Heart right ventricle (tissue), 16 donors: ENCODE measurements at places on chromosomes 7 and 10. TPM values are rescaled to one million over a fixed set of nuclear protein-coding genes. Genes with fewer than 3 reads are reported as not detected.
A peak's percentile ranks its signal among the peaks of the same experiment; 100 is the strongest.

The ATRNL1 gene
- total RNA-seq, result 9.2 TPM

The PDE6C gene
- not detected for total RNA-seq

DNA sequence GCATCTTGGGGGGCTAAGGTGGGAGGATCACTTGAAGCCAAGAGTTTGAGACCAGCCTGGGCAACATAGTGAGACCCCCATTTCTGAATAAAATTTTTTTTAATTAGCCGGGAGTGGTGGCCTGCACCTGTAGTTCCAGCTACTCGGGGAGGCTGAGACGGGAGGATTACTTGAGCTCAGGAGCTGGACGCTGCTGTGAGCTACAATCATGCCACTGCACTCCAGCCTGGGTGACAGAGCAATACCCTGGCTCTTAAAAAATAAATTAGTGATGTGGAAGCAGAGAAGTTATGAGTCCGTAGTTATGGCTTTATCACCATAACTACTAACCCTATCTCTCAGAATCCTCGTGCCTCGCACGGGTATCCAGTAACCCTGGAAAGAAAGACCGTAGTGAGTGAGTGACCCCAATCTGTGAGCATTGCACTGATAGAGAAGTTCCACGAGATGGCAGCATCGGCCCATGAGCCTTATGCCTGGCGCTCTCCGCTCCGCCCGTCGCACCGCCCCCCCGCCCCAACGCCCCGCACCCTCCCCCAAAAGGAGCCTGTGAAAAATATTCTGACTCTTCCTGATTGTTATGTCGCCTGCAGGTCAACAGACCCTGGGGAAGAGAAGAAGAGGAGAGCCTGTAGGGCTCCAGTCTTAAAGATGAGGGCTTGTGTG lies 4.9 kb upstream of the SLC29A3 start:
- DNase-seq, result peak; percentile 48

- DNase-seq, result no peak
Measured at GRCh38 chr7:50119815-50120637, 27.0 kb upstream of the ZPBP start.

DNA sequence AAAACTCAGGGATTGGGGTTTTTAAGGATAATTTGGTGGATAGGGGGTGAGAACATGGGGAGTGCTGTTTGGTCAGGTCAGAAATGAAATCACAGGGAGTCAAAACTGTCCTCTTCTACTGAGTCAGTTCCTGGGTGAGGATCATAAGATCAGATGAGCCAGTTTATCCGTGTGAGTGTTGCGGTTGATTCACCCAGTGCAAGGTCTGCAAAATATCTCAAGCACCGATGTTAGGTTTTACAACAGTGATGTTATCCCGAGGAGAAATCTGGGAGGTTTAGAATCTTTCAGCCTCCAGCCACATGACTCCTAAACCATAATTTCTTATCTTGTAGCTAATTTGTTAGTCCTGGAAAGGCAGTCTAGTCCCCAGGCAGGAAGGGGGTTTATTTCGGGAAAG lies 31.7 kb upstream of the AGR2 start:
- no peak for DNase-seq

DNA sequence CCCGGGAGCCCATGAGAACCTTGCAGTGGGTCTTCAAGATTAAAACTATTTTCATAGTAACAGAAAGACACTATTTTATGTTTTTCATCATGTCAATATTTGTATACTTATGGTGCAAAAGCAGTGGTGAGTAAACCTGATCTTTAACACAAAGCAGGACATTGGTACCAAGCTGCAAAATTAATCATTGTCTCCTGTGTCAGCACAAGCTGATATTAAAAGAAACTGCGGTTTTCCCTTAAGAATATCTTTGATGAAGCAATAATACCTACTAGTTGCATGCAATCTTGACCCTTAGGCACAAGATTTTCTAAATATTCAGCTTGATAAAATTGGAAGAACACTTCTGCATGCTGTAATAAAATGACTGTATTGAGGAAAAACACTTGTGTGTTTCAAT lies 121.7 kb downstream of the MDFIC start:
- no peak for DNase-seq

GRCh38 chr10:59448616-59449015 lies 86.3 kb upstream of the FAM13C start:
- no peak for DNase-seq

GRCh38 chr10:73937333-73938043 lies 26.6 kb downstream of the PLAU start:
- DNase-seq, result peak; percentile 39

The FBH1 gene
- 62.4 TPM for total RNA-seq

DNA sequence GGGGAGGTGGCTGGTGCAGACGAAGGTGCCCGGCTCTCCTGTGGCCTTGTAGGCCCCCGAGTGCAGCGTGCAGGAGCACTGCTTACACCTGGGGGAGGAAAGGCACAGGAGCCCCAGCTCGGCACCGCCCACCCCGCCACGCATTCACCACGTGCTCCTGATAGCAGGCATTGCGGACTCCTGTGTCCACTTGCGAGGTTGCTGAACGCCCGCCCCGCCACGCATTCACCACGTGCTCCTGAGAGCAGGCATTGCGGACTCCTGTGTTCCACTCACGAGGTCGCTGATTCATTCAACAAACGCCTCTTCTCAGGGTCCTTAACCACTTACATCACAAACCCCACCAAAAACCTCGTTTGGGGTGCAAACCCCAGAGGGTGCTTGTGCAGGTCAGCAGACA lies 13.9 kb downstream of the MICALL2 start:
- no peak for DNase-seq

- DNase-seq, result no peak
Measured at GRCh38 chr7:37352251-37352880, 96.3 kb downstream of the ELMO1 start.

- no peak for DNase-seq
Measured at GRCh38 chr7:90061077-90061476, 93.2 kb upstream of the STEAP1 start.

GRCh38 chr10:126090911-126091728 lies 194.8 kb downstream of the FANK1 start:
- DNase-seq, result no peak

DNA sequence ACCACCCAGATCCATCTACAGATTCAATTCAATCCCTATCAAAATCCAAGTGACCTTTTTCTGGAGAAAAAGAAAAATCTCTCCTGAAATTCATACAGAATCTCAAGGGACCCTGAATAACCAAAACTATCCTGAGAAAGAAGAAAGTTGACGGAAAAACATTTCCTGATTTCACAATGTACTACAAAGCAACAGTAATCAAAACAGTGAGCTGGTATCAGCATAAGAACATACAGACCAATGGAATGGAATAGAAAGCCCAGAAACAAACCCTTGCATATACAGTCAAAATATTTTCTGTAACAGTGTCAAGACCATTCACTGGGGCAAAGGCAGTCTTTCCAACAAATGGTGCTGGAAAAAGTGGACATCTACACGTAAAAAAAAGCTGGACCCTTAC lies 89.9 kb downstream of the JMJD1C start:
- DNase-seq, result no peak

DNA sequence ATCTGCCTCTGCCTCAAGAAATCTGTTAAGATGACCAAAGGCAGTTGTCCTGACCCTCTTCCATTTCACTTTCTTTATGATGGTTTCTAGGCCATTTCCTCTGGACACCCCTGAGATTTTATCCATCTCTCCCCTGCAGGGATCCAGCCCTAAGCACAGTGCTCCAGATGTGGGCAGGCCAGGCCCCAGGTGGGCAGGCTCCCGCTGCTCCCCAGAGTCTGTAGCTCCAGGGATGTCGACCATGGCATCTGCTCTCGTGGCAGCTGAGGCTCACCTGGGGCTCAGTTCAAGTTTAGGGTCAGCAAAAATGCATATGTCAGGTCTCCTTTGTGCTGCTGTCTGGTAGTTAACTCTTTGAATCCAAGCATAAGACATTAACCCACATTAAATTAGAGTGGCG lies 11.8 kb downstream of the CEP41 start:
- DNase-seq, result no peak

The BEND7 gene
- 14.0 TPM for total RNA-seq

- no peak for DNase-seq
Measured at GRCh38 chr10:44245601-44245938, 139.3 kb downstream of the CXCL12 start.

The SLC26A5 gene
- not detected for total RNA-seq

The STEAP4 gene
- total RNA-seq, result 15.6 TPM

DNA sequence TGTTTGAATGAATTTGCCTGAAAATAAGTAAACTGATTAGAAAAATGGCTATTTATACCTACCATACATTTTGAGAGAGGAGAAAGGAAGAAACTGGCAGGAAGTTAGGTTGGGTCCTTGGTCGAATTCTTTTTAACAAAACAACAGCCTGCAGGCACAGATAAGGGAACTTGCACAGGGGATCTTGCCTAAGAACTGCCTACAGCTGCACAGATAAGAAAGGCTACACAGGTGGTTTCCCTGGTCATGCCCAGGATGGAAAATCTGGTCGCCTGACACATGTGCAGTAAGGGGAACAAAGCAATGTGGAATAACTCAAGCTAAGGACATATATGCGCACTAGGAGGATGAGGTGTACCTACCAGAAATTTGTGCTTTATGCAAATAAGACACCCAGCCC lies 732.1 kb upstream of the POT1 start:
- DNase-seq, result no peak

DNA sequence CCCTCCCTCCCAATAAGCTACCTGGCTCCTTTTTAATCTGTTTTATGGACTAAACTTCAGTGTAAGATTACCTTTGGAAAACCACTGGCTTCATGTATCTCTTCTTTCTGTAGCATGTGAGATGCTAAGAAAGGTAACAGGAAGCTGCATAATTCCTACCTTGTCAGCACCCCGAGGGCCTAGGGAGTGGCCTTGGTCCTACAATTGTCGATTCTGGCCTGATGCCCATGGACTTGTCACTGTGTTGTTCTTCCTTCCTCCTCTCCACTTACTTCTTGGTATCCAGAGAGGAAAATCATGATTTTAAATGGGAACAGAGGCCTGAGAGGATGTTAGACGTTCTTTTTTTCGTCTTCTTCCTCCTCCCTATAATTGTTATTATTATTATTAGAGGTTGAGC lies 42.9 kb upstream of the PDZD8 start:
- no peak for DNase-seq

GRCh38 chr7:16554518-16555236 lies 28.1 kb downstream of the LRRC72 start:
- peak; percentile 34 for DNase-seq

DNA sequence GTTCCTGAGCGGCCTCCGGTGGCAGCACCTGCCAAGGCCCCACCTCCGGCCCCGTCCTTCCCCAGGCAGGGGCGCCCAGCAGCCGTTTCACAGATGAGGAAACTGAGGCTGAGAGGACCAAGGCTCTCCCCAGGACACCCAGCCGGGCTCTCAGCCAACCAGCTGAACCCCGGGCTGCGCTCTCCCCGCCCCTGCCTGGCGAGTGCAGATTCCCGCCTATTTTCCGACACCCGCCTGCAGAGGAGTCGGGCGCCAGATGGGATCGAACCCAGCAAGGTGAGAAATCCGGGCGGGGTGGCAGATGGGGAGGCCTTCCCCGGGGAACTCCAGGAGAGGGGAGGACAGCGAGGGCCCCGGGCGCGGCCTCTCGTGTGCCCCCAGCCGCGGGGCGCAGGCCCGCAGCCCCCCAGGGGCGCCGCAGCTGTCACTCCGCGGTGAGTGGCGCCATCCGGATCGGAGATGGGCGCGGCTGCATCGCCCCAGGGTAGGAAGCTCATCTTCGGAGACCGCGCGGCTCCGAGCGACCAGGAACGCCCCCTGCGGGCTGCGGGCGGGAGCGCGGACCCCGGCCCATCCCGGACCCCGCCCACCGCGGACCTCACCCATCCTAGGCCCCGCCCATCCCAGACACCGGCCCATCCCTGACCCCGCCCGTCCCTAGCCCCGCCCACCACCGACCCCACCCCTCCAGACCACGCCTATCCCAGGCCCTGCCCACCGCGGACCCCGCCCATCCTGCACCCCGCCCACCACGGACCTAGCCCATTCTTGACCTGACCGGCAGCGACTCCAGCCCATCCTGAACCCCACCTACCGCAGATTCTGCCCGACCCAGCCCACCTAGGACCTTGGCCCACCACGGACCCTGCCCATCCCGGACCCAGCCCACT lies 90.3 kb downstream of the MICALL2 start:
- no peak for DNase-seq

- peak; percentile 52 for DNase-seq
Measured at GRCh38 chr7:149866779-149867447, 6.9 kb upstream of the ATP6V0E2 start.

GRCh38 chr10:116262678-116263077 lies 10.3 kb downstream of the GFRA1 start:
- no peak for DNase-seq

GRCh38 chr10:75602341-75602740 lies 170.9 kb downstream of the LRMDA start:
- DNase-seq, result no peak

DNA sequence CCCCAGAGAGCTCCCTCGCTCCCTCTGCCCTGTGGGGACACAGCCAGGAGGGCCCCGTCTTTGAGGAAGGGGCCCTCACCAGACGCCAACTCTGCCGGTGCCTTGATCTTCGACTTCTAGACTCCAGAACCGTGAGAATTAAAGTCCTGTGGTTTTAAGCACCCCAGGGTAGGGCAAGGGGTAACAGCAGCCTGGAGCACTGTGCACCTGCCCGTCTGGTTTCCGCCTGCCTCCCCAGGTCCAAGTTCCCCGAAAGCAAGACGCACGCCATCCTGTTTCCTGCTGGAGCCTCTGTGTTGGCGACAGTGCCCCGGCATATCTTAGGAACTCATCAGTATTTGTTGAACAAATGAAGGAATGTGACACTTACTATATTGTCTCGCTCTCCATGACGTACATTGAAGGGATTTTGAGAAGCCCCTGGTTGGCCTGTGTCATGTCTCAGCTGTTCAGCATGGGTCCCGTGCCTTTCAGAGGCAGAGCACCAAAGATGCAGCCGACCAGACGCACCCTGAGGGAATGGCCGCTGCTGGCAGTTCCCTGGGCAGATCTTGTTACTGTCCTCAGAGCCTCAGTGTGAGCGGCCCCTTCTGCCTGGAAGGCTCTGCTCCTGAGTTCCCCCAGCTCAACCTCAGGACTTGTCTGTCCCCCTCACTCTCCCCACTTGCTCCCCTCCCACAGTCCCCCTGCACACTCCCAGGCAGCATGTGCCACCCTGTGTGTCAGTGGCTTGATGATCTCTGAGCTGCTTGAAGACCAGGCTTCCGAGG lies 226.2 kb downstream of the TCERG1L start:
- no peak for DNase-seq

The RAB19 gene
- not detected for total RNA-seq

The FAM204A gene
- total RNA-seq, result 73.3 TPM
